ENCODE measurements at places on chromosomes 7 and 10.

DNA sequence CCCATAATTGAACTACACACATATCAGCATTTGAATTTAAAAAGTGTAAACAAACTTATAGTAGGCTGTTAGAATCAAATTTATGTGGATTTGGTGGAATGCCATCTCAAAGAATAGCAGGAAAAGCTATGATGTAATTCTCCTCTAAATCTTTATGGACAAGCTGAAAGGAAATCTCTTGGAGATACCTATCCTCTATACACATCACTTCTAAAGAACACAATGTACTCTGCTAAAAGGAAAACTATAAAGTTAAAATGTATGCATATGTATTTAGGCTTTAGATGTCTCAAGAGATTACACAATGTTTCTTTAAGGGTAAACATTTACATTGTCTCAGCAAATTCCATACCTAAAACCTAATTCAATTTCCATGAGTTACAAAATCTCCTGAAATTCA is 323.3 kb downstream of the CRPPA start:
- DNase-seq, result no peak

- DNase-seq, result no peak
Measured at GRCh38 chr7:144777005-144777839, 58.6 kb downstream of the TPK1 start.

DNA sequence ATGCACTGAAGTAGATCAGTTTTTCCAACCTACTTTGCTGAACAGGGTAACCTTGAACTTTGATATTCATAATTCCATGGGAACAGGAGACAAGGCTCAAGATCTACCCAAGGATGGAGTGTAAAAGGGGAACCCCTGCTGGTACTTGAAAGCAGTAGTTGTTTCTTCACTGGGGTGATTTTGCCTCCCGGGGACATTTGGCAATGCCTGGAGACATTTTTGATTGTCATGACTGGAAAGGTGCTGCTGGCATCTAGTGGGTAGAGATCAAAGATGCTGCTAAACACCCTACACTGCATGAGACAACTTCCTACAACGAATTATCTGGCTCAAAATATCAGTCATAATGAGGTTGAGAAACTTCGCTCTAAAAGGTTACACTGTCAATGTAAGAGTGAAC is 214.8 kb upstream of the CTBP2 start:
- DNase-seq, result no peak

GRCh38 chr10:79248341-79249185 is 98.7 kb upstream of the PPIF start:
- no peak for DNase-seq

DNA sequence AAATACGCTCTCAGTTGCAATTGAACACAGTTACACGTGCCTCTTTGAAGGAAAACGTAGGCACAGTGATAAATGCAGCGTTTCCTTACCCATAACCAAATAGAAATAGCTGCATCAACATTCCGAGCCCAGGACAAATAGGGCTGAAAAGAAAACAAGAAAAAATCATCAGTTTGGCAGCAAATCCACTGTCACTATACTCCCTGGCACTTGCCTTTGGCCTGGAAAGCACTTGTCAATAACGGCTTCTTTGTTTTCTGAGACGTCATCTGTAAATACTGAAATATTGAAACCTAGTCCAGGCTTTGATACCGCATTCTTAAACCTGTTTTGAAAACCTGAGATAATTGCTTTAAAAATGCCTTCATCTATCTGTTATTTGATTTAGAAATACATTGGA is 167.2 kb upstream of the AKR1E2 start:
- DNase-seq, result no peak

DNA sequence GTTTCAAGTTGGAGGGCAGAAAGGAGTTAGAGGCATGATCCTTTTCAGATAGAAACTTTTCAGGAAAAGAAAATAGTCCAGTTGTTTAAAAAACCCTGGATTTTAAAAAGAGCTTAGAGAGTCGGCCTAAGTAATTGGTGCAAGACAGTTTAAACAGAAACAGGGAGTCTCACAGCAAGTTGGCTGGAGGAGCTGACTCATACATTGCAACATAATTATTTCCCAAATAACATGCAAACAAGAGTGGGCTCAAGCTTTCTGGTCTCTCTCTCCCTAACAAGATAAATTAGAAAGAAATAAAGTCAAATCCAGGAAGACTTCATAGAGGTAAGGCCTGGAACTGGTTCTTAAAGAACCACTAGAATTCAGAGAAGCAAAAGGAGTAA is 100.3 kb upstream of the AGBL3 start:
- no peak for DNase-seq

GRCh38 chr10:62708569-62708968 is 96.0 kb upstream of the ADO start:
- DNase-seq, result no peak

GRCh38 chr10:86472061-86472460 is 49.5 kb downstream of the WAPL start:
- DNase-seq, result no peak

DNA sequence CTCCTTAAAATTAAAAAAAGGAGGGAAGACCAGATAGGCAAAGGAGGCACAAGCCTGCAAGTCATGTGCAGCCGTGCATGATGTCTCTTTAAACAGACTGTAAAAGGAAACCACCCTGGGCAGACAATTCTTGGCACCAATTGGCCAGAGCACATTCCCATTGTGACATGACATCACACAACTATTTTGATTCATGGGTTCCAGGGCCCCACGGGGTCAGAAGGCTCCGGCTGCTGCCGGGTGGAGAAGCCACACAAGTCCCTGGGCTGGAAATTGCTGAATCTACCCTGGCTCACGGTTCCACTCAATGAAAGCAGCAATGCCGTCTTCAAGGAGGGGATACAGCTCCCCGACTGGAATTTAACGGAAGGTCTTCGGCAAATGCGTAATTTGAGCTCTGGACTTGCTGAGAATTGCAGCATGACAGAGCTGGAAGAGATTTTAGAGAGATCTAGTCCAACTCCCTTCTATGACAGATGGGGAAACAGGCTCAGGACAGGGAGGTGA is 140.5 kb downstream of the PRKAG2 start:
- DNase-seq, result no peak
